ENCODE measurements at places on chromosomes 2 and 18.

DNA sequence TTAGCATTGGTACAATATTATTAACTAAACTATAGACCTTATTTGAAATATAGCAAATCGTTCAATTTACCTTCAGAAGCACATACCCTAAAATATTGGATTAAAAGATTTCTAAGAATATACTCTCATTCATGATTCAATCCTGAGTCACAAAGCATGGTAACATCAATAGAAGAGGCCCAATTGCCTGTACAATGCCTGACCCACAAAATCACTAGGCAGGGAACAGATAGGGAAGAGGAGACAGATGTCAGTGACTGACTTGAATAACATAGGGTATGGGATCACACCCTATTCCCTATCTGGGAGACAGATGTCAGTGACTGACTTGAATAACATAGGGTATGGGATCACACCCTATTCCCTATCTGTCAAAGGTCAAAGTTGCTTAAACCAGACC lies 611.6 kb upstream of the VRK2 start:
- no peak for DNase-seq

- DNase-seq = no peak
These were observed 1092.5 kb downstream of the LRP1B start for GRCh38 chr2:141038341-141038740.

DNA sequence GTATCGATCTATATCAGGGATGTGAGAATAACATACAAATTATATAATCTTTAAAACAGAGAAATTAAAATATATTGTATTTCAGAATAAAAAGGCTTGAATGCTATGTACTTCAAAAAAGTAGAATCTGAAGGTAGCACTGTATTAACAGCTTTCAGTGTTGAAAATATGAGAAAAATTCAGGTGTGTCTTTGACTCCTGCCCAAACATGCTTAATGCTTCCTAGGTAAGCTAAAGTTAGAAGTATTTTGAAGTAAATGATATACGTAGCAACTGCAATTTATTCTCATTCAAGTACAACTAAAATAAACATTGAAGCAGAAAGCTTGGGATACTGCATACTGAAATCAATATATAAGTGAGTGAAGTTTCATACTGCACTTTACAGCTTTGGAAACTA lies 1082.0 kb upstream of the ACVR2A start:
- no peak for DNase-seq

DNA sequence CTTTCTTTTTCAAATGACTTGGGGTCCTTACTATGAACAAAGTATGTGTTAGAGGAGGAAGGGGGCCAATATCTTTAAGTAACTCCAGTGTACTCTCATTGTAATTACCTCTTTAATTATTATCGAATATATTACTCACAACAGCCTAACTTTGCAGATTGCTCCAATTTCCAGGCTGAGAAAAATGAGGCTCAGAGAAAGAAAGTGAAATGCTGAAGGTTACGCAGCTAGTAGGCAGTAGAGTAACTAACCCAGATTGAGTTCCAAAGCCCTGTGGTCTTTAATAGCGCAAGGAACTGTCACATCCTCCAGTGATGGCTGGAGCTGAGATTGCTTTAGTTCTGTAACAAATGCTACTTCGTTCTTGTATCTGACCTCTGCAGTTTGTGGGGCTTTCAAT lies 2.2 kb upstream of the GYPC start:
- no peak for DNase-seq

DNA sequence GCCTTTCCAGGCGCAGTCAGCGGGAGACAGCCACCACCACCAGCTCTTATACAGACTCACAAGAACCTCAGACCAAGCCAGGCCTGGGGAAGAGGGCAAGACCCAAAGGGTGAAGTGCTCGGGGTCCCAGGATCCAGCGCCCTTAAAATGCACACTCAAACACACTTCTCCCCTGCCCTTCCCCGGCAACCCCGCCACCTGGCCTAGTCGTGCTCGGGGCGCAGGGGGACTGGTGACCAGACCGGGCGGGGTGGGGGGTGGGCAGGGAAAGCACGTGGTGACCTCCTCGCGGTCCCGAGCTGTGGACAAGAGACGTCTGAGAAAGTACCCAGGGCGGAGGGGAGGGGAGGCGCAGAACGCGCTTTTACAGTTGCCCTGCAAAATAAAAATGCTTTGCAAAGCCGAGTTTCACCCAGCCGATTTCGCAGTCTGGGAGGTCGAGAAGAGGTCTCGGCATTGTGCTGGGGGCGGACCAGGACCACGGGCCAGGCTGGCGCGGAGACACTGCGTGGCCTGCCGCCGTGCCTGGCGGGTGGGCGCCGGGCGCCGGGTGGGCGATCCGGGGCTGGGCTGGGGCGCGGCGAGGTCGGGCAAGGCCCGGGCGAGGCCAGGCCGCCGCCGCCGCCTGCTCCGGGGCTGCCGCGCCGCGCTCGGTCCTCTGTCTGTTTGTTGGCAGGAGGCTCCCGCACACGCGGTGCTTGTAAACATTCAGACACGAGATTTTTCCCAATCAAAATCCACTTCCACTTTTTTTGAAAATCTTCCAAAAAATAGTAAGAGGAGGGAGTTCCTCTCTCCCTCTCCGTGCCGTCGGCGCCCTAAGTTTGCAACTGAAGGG lies 2.0 kb downstream of the BCL11A start:
- peak; percentile 50 for DNase-seq

DNA sequence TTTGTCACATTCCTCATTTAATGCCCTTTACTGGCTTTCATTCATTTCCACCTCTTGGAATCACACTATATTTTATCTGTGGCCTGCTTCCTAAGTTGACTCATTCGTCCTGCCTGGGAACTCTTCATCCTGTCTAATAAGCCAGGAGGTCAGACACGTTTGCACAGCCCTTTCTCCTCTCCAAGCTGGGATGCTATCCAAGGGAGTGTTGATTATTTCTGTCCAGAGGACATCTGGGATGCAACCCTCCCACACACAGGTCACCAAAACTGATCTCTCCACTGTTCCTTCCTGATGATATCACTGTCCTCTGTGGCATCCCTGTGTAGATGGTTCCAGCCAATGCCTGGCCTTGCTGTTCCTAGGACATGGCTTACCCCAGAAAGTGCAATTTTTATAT lies 79.8 kb upstream of the NOSTRIN start:
- no peak for DNase-seq

- no peak for DNase-seq
These were observed 1.4 kb downstream of the KRCC1 start for GRCh38 chr2:88053934-88054781.

- DNase-seq = no peak
These were observed 1671.1 kb upstream of the NXPH2 start for GRCh38 chr2:140451324-140451723.
